Nephron progenitor cell (in vitro differentiated cells): ENCODE measurements at places on chromosomes 16 and 17.

- H3K36me3 ChIP-seq, result no peaks in the 10 kb centered on the region
- H3K27ac ChIP-seq, result no peak overlapping the region
- H3K4me1 ChIP-seq, result peaks cover 71% of the 10 kb centered on the region
- H3K27me3 ChIP-seq, result peaks cover 31% of the 10 kb centered on the region
Measured at GRCh38 chr17:73643001-73643851, 1.0 kb downstream of the SDK2 start.

GRCh38 chr16:60199150-60199549 lies 1465.0 kb upstream of the GOT2 start:
- peaks cover 8% of the 10 kb centered on the region for H3K27me3 ChIP-seq
- DNase-seq, result no peak
- H3K36me3 ChIP-seq, result no peaks in the 10 kb centered on the region
- no peak overlapping the region for H3K4me3 ChIP-seq
- peaks cover 19% of the 10 kb centered on the region for H3K4me1 ChIP-seq

DNA sequence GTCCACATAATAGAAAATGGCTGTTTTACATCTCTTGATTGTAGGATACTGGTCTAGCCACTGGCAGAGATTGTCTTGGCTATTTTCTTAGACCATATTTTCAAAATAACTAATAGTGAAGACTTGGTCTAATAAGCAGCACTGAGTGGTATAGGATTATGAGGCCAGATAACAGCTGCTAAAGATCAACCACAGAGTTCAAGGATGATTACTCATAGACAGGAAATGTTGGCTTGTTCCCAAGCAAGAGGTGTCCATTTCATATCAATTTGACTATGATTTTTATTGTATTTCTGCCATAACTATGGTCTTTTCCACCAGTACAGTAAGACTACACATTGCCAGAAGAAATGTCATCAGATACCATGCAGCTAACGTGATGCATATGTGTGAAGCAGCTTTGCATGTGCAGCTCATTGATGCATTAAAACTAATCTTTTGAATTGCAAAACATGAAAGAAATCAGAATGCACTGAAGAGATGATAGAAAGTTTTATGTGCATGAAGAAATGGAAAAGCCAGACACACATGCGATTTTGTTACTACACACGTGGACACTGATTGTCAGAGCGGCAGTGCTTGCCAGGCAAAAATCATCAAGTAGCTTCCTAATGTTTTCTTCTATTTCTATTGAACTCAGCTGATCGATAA lies 693.3 kb downstream of the CDH11 start:
- DNase-seq, result no peak
- H3K4me1 ChIP-seq, result no peaks in the 10 kb centered on the region
- no peaks in the 10 kb centered on the region for H3K27me3 ChIP-seq
- H3K4me3 ChIP-seq, result no peak overlapping the region
- no peak overlapping the region for H3K27ac ChIP-seq

DNA sequence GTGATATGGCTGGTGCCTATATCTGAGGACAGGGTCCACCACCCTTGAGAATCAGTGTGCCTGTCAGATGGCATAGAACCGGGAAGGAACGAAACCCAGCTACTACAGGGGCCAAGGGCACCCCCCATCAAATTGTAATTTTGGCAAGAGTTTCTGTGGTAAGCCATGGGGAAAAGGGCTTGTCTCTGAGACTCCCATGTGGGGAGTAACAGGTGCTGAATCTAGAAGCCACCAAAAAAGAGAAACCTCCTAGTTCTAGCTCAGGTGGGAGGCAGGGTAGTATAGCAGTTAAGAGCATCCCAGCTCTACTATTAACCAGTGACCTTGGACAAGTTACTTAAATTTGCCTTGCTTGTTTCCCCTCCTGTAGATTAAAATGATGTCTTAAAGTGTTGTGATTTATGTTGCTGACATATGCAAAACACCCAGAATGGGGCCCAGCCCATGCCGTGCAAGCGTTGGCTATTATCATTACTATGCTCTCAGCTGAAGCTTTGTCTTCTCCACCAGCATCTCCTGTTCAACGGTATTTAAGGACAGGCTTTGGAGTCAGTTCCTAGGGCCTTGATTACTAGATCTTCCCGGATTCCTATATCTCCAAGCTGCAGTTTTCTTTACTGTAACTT lies 210.7 kb upstream of the NLRP1 start:
- H3K4me3 ChIP-seq, result no peak overlapping the region
- no peak for DNase-seq
- peaks cover 33% of the 10 kb centered on the region for H3K27me3 ChIP-seq
- peaks cover 31% of the 10 kb centered on the region for H3K4me1 ChIP-seq
- no peaks in the 10 kb centered on the region for H3K36me3 ChIP-seq
- no peak overlapping the region for H3K27ac ChIP-seq
